ENCODE measurements at places on chromosomes 6 and 20.

GRCh38 chr6:103675807-103676406 is 1183.8 kb downstream of the HACE1 start:
- no peak for DNase-seq

GRCh38 chr6:122692175-122692598 is 82.0 kb downstream of the PKIB start:
- no peak for DNase-seq

GRCh38 chr6:166419286-166419685 is 36.5 kb upstream of the MPC1 start:
- no peak for DNase-seq

DNA sequence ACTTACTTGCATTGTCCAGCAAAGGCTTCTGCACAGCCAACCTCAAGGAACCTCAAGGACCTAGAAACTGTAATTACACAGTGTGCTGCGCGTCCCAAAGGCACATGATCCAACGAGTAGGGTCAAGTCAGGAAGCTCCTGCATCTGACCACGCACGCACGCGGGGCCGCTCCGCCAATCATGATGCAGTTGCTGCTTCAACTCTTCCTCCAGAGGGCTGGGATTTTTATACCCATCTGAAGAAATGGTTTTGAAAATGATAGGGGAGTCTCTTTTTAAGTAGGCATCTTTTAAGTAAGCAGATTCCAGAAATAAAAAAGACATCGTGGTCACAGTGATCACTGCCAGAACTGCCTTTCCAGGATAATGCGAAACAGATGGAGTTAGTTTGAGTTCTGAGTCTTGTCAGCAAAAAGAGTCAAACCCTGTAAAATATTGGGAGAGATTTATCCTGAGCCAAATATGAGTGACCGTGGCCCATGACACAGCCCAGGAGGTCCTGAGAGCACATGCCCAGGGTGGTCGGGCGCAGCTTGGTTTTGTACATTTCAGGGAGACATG is 34.0 kb downstream of the KIF25 start:
- no peak for DNase-seq

- no peak for DNase-seq
Observed at GRCh38 chr6:17813542-17813941, 106.8 kb upstream of the NUP153 start.

- DNase-seq, result no peak
Observed at GRCh38 chr20:51272401-51272800, 249.5 kb upstream of the KCNG1 start.

GRCh38 chr6:101126501-101126900 is 245.4 kb upstream of the ASCC3 start:
- no peak for DNase-seq

DNA sequence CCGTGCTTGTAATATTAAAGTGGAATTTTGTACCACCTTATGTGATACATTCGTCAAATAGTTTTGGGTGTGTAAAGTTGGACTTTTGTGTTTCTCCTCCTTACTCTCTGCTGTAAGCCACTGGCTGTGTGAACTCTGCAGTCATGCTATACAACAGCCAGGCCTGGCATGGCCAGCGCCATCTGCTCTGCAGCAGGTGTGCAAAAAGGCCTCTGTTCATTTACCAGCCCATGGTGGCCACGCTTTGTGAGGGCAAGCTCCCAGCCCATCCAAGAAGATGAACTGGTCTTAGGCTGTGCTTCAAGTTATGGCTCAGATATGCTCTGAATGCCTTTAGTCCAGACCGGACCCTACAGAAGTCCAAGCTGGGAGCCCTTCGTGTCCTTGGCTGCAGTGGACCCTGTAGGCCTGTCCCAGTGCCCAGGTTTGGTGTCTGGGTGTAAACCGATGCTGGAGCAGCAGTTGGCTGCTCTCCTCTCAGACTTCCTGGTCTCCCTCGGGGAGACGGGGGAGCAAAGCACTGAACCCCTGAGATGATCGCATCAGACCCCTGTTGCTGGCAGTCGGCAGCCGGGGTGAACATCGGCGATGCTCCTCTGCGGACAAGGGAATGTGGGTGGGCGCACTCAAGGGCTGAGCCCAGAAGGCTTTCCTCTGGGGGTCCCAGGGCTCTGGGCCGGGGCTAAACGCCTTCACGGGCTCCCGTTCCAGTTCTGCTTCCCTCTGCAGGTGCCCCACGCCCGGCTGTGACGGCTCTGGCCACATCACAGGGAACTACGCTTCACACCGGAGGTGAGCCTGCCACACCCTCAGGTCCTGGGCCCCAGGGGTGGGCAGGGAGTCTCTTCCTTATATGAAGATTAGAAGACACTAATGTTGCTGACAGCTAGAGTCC is 28.6 kb upstream of the PCMTD2 start:
- peak; percentile 12 for DNase-seq

DNA sequence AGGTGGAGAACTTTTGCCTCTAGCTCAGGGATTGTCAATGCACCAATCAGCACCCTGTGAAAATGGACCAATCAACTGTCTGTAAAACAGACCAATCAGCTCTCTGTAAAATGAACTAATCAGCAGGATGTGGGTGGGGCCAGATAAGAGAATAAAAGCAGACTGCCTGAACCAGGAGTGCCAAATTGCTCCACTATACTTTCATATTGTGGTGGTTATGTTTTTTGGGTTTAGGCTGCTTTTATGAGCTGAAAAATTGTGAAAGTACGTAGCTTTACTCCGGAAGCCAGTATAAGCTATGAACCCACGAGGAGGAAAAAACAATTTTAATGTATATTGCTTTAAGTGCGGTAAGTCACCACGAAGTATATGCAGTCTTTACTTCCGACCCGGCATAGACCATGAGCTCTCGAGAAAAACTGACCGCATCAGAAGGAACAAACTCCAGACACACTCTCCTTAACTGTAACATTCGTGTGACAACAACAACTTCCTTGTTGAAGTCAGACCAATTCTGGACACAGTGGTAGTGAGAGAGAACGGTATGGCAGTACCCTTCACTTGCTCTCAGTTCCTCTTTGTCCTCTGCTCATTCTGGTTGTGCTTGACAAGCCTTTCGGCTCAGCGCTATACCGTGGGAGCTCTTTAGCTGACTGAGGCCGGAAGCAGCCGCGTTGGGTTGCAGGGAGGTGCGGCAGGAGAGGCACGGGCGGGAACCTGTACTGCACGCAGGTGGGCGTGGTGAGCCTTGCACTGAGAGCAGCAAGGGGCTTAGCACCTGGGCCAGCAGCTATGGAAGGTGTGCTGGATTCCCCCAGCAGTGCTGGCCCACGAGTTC is 81.9 kb upstream of the E2F3 start:
- DNase-seq, result peak; percentile 56

GRCh38 chr6:31578184-31579118 is 3.1 kb downstream of the TNF start:
- no peak for DNase-seq

GRCh38 chr6:6518631-6519427 is 69.7 kb upstream of the LY86 start:
- DNase-seq, result no peak

DNA sequence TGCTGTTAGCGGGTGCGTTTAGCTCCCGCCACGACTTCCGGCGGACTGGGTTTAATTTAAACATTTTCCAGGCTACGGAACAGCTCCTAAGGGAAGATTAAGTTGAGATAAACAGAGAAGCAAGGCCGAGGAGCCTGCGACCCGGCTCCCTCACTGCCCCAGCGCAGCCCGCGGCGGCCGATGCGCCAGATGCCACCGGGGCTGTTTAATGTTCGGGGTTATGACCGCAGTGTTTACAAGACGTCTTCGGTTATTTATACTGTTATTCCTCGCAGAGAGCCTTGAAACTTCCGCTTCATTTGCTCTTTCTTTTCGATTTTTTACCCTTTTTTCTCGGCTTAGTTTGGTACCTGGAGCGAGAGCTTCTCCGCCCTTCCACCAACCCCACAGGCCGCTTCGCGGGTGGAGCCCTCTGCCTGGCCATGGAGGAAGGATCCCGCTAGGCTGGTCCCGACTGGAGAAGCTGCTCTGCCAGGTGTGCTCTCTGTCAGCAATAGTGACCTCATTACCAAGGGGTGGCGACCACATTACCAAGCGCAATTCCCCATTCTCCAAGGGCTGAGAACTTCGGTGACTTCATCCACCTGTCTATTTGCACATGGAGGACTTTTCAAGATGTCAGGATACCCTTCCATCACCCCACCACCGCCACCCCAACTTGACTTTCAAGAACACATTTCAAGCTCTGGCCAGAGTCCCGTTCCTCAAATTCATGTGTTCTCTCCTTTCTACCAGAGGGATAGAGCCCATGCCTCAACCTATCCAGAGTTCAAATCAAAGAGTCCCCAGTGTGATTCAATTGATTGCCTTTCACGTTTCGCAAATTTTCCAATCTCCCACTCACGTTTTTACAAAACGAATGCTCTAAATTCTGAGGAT is 4.1 kb downstream of the TCF21 start:
- DNase-seq, result no peak

GRCh38 chr6:84422380-84422968 is 195.0 kb upstream of the CEP162 start:
- DNase-seq, result peak; percentile 3

GRCh38 chr6:18978337-18979128 is 591.4 kb downstream of the RNF144B start:
- no peak for DNase-seq

GRCh38 chr6:100322886-100323285 is 141.8 kb downstream of the SIM1 start:
- DNase-seq, result no peak

GRCh38 chr6:37559501-37559900 is 59.8 kb upstream of the CCDC167 start:
- no peak for DNase-seq

DNA sequence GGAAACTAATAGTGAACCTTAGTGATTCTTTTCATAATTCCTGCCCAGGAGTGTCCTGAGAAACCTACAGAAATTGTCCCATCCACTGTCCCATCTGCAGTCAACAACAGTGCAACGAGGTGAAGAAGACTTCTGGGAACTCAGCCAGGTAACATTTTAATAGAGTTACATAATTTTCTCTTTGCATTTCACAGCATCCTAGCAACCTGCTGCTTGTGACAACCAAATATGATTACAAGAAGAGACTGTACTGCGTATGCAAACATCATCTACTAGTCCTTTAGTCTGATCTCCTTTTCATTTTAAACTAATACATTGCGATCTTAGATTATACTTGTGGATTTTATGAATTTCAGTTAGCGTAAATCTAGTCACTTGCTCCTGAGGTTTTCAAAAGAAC is 951.6 kb downstream of the TFAP2A start:
- DNase-seq, result no peak

DNA sequence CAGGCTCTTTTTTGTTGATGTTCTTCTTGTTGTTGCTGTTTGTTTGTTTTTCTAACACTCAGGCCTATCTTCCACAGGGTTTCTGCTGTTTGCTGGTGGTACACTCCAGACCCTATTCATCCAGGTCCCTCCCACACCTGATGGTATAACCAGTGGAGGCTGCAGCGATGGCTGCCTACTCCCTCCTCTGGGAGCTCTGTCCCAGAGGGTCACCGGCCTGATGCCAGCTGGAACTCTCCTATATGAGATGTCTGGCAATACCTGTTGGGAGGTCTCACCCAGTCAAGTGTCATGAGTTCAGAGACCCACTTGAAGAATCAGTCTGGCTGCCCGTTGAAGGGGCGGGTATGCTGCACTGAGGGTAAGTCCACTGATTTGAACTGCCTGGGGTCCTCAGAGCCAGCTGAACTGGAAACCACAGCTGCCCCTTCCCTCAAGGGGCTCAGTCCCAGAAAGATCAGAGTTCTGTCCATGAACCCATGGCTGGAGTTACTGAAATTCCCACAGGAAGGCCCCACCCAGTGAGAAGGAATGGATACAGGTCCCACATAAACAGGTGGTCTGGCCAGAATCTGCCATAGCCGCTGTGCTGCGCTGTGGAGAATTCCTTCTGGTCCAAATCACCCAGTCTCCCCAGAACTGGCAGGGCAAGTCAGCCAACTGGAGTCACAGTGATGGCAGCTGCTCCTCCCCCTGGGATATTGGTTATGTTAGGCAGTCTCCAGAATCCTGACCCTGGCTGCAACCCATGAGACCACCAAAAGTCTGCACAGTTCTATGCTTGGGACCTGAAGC is 664.4 kb downstream of the FRK start:
- no peak for DNase-seq

DNA sequence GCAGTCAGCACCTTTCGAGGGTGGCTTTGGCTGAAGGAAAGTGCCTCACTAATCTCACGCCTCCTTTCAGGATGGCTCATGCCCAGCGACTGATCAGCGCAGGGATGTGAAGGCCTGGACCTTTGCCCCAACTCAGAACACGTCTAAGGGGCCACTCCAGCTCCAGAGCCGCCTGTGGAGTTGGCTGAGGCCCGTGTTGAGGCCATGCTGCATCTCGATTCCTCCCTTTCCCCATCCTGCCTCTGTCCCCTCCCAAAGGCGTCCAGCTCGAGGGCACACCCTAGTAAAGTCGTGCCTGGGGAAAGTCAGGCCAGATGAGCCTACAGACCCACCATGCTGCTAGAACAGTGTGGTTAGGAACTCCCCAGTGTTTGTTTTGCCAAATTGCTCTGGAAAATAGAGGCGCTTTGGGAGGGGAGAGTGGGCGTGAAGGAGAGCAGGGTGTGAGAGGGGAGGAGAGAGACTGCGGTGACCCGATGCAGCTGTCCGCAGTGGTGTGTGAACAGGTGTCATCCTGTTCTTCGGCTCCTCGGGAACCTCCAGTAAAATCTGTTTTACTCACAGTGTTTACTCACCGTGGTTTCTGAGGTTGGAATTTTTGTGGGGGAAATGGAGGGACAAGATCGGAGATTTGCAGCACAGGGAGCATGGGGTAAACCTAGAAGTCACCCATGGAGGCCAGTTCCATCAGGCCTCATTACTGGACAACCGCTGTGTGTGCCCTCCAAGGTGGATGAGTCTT is 85.0 kb upstream of the PMEPA1 start:
- no peak for DNase-seq

DNA sequence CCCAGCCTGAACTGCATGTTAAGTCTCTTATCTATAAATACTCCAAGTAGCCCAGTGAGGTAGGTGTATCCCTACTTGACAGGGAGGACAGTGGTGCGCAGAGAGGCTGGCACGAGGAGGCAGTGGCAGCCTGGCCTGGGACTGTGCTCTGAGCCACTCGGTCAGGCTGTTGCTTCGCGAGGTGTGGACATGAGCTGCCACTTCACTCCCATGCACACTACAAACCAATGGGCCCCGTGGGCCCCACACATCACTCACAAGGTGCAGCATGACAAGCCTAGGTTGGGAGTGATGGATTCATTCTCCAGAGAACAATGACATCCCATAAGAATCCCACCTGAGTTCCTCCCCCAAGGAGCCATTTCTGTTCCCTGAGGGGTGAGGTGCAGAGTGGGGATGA is 54.9 kb downstream of the TMEM242 start:
- DNase-seq, result no peak

- DNase-seq, result no peak
Observed at GRCh38 chr6:33315793-33316602, 1.5 kb downstream of the ZBTB22 start.

DNA sequence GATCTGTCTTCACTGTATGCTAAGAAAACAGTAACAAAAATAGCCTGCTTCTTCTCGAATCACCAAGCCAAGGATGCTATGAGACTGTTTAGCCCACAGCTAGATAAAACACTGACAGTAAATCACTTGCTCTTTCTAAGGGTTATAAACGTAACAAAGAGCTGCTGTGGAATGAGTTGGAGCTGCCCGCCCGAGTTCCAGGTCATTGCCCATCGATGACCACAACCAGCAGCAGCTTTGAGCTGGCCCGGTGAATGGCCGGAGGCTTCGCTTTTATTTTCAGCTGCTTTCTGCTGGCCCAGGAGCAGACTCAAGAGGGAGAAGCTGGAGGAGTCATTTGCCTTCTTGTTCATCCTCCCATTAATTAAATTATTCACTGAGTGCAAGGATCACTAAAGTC is 82.2 kb upstream of the CDH4 start:
- DNase-seq, result no peak

GRCh38 chr20:33600981-33601380 is 61.1 kb upstream of the C20orf144 start:
- no peak for DNase-seq

GRCh38 chr6:130396722-130397121 is 30.9 kb downstream of the TMEM200A start:
- DNase-seq, result no peak

Measured in T-helper 1 cell (primary cell).